ENCODE measurements at places on chromosomes 11 and 22. TPM values are rescaled to one million over a fixed set of nuclear protein-coding genes. Genes with fewer than 3 reads are reported as not detected.

The TSGA10IP gene
- not detected for total RNA-seq

The OR52I1 gene
- not detected for total RNA-seq

The ANGPTL5 gene
- 0.09 TPM for total RNA-seq

The KIF18A gene
- 1.0 TPM for total RNA-seq

The TRPC6 gene
- 1.5 TPM for total RNA-seq

The RBMXL2 gene
- total RNA-seq = not detected

The MRGPRF gene
- 43.8 TPM for total RNA-seq

The NRXN2 gene
- total RNA-seq = 8.1 TPM

The SLC25A45 gene
- 7.1 TPM for total RNA-seq

The OR51E2 gene
- 0.63 TPM for total RNA-seq

The SCGB1A1 gene
- total RNA-seq = 2.7 TPM

The ALKBH8 gene
- total RNA-seq = 5.2 TPM

The CYTH4 gene
- total RNA-seq = 24.1 TPM

The APOA5 gene
- 0.29 TPM for total RNA-seq

Measured in mucosa of gallbladder (tissue), 1 donor.